ENCODE measurements at places on chromosomes 16 and 17. TPM values are rescaled to one million over a fixed set of nuclear protein-coding genes. Genes with fewer than 3 reads are reported as not detected.

TM4SF5 gene
- total RNA-seq: not detected

MIF4GD gene
- total RNA-seq: 25.7 TPM

DNA sequence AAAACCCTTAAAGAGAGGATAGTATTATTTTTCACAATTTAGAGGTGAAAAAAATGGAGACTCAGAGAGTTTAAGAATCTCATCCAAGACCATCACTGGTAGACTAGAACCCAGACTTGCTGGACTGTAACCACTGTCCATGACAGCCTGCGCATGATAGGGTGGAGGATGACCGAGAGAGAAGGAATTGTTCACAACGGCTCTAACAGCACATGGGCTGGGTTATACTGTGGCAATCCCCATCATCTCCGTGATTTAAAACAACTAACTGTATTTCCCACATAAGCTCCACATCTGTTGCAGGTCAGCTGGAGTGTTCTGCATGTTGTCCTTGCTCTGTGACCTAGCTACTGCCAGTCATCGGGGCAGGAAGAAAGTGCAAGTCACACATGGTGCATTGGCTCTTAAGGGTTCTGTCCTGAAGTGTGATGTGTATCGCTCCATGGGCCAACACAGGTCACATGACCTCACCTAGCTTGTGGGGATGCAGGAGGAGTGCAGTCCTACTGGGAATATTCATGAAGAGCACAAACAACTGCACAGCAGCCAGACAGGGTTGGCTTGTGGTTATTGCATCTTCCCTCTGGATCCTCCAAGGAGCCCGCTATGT, 131.2 kb upstream of the MPHOSPH6 start:
- no peak for DNase-seq

- DNase-seq: peak; percentile 90
These were observed 655 bp downstream of the HIRIP3 start for GRCh38 chr16:29994600-29995323.

GRCh38 chr16:85416228-85417109, 196.7 kb upstream of the GSE1 start:
- peak; percentile 94 for DNase-seq

- DNase-seq: no peak
These were observed 206.4 kb downstream of the KATNIP start for GRCh38 chr16:27756206-27756970.

Measured in upper lobe of right lung (tissue), 1 donor.